ENCODE measurements at places on chromosomes 1 and 21. TPM values are rescaled to one million over a fixed set of nuclear protein-coding genes. Genes with fewer than 3 reads are reported as not detected.

- no peaks in the 10 kb centered on the region for H3K27me3 ChIP-seq
- no peak overlapping the region for H3K27ac ChIP-seq
- H3K4me3 ChIP-seq = no peak overlapping the region
- DNase-seq = no peak
- peaks cover 14% of the 10 kb centered on the region for H3K4me1 ChIP-seq
Measured at GRCh38 chr1:153670257-153670858, 435 bp downstream of the ILF2 start.

GRCh38 chr1:185843986-185844385, 109.8 kb downstream of the HMCN1 start:
- H3K27me3 ChIP-seq = no peaks in the 10 kb centered on the region
- H3K36me3 ChIP-seq = no peaks in the 10 kb centered on the region
- no peak overlapping the region for H3K27ac ChIP-seq
- H3K4me1 ChIP-seq = peaks cover 6% of the 10 kb centered on the region
- no peak overlapping the region for H3K4me3 ChIP-seq

- no peaks in the 10 kb centered on the region for H3K4me1 ChIP-seq
- no peak overlapping the region for H3K4me3 ChIP-seq
- no peaks in the 10 kb centered on the region for H3K36me3 ChIP-seq
- no peak overlapping the region for H3K27ac ChIP-seq
- no peak for DNase-seq
Measured at GRCh38 chr21:25400427-25400826, 206.9 kb downstream of the MRPL39 start.

SELL gene
- total RNA-seq = 0.69 TPM

DNA sequence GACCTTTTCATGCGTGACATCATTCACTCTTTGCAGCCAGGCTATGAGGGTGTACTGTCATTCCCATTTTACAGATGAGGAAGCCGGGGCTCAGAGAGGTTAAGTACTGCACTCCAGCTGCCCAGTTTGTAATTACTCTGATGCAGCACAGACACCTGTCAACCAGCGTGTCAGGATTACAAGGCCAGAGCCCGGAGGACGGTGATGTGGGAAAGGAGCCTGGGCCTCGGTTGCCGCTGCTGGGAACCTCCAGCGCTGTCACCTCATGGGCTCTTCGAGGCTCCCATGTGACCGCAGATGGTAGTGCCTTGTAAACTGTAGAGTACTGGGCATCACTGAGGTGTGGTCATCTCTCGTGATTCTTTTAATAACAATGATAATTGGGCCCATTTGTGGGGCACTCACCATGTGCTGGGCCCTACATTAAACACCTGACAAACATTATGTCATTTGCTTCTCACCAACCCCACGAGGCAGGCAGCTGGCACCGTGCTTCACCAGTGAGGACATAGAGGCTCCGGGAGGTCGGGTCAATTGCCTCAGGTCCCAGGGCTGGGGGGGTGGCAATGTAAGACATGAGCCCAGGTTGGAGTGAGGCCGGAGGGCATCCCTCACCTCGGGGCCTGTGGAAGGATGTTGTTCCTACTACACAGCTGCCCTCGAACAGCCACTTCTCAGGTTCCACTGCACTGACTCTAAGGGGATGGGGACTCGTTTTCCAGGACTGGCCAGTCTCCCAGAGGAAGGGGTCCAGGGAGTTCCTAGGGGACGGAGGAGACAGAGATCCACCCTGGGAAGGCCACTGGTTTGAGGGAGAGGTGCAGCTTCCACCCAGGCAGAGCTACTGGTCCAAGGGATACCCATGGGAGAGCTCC, 42.8 kb upstream of the PADI1 start:
- no peak overlapping the region for H3K4me3 ChIP-seq
- H3K27me3 ChIP-seq = peaks cover 13% of the 10 kb centered on the region
- H3K36me3 ChIP-seq = no peaks in the 10 kb centered on the region
- no peak for DNase-seq
- H3K4me1 ChIP-seq = peaks cover 5% of the 10 kb centered on the region

GRCh38 chr1:53468374-53468773, 9.2 kb downstream of the DMRTB1 start:
- no peak overlapping the region for H3K27ac ChIP-seq
- H3K4me3 ChIP-seq = no peak overlapping the region
- no peaks in the 10 kb centered on the region for H3K36me3 ChIP-seq
- DNase-seq = no peak
- H3K27me3 ChIP-seq = peaks cover 21% of the 10 kb centered on the region
